Stimulated activated CD8-positive, alpha-beta memory T cell treated with anti-CD3 and anti-CD28 coated beads, Interleukin-12 subunit alpha, Interleukin-12 subunit beta, amount 100 ng/mL, for 4 hours (primary cell): ENCODE measurements at places on chromosomes 1 and 21.

DNA sequence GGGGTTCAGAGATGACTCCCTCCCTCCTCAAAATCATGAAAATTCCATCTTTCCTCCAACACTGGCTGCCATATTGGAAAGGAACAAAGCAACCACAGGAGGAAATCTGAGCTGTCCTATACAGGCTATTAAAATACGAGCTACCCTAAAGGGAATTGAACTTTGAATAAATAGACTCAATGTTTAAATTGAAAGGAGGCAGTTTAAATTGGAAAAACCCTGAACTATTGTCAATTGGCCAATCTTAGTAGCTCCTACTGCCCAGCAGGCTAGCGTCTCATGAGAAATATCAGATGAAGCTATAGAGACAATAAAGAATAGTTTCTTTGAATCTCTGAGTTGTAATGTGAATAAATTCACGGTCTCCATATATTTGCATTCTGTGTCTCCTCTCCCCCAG lies 85.4 kb upstream of the KCNE2 start:
- DNase-seq = no peak

- no peak for DNase-seq
Measured at GRCh38 chr1:109208836-109209463, 4.8 kb upstream of the SARS1 start.

GRCh38 chr1:94522304-94522703 lies 19.3 kb downstream of the F3 start:
- no peak for DNase-seq

DNA sequence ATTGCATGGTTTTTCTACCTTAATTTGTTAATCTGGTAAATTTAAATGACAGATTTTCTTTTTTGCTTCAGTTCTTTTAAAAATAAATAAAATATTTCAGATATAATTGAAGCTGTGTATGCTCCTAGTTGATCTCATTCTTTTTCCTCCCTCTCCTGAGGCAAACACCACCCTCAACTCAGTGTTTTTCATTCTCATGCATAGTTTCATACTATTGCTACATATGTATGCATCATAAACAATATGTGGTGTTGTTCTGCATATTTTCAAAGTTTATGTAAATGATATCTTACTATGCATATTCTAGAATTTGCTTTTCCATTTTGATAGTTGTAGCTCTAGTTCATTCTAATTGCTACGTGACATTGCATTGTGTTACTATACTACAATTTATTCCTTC lies 257.2 kb upstream of the POU3F1 start:
- no peak for DNase-seq

DNA sequence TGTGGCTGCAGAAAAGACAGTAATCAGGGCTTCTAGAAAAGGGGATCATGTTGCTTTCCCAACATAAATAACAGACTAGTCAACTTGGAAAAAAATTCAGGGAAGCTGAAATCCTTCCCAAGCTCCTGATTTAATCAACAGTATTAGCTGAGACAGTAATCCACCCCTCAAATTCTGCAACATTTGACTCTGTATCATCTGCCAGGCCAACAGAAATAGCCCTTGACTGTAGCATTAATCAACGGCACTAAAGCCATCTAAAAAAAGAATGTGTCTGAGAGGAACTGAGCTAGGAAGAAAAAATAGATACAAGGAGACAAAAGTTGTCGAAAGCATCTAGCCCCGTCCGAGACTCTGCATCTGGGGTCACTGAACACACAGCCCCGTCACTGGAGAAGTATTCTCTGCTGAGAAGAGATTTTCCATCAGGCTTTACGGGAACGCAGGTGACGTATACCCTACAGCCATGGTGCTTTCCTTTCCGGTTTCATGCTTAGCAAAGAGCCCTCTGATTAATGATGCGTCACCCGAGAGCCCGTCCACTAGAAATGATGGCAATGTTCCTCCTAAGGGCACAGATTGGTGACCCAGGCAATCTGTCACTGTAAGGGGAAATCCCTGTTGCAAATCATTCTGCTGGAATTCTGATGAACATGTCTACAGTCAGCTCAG lies 42.1 kb upstream of the TP53BP2 start:
- no peak for DNase-seq

DNA sequence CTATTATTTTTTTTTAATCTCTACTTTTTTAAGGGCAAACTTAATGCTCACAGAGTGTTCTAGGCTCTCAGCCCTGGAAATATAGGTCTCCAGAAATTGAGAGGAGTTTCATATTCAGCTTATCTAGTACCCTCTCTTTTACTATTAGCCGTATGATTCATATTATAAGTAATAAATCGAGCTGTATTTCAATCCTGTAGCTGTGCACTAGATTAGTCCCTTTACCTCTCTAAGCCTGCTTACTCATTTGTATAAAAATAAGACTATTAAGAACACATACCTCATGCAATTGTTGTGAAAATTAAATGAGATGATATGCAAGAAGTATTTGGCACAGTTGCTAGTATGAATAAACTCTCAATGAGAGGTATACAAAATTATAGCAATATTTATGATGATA lies 128.2 kb upstream of the HOOK1 start:
- DNase-seq = no peak

- no peak for DNase-seq
Measured at GRCh38 chr1:47856996-47857395, 140.2 kb downstream of the TRABD2B start.

GRCh38 chr21:34790341-34790740 lies 121.5 kb downstream of the CLIC6 start:
- no peak for DNase-seq

DNA sequence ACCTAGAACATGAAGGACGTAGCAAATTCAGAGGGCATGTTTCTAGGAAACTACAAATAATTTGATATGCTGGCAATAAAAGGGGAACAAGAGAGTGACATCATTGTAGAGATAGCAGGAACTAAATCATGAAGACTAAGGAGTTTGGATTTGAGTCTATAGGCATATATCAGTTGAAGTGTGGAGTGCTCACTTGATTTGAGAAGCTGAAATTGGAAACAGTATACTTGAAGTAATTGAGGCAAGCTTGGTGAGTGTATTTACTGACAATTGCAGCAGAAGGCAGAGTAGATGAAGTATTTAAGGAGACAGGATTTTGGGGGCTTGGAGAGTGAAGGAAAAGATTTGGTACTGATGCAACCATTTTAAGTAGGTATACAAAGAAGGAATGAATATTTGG lies 6.4 kb upstream of the TMCO2 start:
- DNase-seq = no peak

GRCh38 chr1:119737040-119737682 lies 25.4 kb downstream of the PHGDH start:
- DNase-seq = no peak

GRCh38 chr1:22362626-22363402 lies 88.8 kb upstream of the ZBTB40 start:
- no peak for DNase-seq

DNA sequence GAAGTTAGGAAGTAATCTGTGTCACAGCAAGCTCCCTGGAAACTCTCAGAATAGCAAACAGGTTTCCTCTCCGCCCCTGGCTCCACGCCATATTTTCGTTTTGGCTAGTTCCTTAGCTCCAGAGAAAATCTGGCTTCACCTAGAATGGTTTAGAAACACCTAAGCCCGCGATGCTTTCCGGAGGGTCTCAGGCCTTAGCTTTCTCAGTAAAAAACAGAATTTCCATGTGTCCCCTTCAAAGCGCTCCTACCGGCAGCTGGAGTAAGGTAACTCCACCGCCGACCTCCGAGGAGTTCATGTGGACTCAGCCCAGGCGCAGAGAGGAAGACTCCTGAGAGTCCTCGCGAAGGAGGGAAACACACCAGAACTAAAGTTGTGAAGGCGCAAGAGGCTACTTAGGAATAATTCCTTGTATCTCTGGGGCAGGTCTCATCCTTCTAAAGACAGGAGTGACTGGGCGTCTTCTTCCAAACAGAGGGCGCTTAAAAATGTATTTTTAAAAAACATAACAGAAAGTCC lies 406 bp downstream of the KIAA0040 start:
- no peak for DNase-seq

DNA sequence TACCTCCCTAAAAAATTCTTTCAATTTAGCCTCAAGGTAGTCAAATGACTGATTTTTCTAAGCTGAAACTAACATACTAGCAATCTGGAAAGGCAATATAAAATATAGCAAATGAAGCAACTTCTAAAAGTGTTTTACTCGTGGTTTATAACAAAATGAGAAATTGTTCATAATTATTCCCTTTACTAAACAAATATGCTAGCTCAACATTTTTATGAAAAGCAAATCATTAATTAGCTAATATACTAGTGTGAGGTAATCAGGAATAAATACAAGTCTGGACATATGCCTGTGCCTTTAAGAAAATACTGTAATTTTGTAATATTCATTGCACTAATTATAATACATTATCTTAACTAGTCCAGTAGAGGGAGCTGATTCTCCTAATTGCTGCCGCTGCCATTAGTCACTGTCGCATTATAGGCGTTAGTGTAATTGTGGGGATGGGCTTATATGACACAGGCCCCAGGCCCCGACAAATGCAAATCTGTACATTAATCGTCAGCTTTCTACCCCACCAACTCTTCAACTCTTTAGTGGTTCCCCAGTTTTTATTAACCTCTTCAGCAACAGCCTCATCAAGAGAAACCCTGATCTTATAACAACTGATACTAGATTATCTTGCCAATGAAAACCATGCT lies 160.9 kb downstream of the GABPA start:
- DNase-seq = no peak

DNA sequence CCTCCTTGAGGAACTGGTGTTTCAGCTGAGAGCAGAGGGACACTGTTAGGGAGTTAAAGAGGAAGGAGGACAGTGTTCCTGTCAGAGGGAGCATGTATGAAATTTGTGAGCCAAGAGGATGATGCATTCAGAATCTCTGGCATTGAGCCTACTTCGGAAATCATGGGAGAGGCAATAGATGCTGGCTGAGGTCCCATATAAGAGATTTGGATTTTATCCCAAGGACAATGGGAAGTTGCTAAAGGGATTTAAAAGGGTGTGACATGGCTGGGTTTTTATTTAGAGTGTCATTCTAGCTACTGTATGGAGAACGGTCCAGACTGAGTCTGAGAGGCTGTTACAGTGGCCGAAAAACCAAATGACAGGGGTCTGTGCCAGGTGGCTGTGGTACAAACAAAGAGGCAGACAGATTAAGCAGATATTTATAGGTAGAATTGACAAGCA lies 403.2 kb upstream of the B3GALT2 start:
- no peak for DNase-seq

- no peak for DNase-seq
Measured at GRCh38 chr1:154481053-154481452, 21.0 kb upstream of the TDRD10 start.

DNA sequence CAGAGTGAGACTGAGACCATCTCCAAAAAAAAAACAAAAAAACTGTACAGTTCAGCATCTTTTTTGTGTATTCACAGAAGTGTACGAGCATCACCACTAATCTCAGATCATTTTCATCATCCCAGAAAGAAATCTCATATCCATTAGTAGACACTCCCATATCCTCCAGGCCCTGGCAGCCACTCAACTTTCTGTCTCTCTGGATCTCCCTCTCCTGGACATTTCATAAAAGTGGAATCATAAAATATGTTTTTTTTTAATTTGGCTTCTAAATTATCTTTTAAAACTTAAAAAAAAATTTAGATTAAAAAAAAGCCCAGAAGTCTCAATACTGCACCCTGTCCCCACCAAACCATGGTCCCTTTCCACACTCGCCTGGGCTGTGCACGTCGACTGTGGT lies 22.1 kb downstream of the RIPPLY3 start:
- DNase-seq = no peak

DNA sequence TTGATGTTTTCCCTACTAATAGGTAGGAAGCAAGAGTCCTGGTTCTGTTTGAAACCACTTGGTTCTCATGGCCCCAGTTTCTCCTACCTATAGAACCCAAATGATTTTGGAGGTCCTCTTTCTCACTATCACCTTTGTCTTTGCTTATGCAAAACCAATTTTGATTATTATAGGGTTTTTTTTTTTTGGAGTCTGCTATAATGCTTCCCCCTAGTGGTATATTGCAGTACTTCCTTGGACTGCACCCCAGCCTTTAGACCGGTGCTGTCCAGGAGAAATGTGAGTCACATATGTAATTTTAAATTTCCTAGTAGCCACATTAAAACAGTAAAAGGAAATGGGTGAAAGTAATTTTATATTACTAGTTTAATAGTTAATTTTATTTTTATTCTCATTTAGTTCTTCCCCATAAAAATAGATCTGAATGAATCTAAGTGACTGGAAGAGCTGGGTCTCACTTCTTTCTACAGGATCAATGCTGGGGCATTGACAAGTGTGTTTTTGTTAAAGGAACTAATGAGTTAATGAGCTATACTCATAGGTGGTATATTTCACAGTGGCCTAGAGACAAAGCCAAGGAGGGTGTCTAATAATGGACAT lies 10.6 kb downstream of the FCMR start:
- DNase-seq = no peak

DNA sequence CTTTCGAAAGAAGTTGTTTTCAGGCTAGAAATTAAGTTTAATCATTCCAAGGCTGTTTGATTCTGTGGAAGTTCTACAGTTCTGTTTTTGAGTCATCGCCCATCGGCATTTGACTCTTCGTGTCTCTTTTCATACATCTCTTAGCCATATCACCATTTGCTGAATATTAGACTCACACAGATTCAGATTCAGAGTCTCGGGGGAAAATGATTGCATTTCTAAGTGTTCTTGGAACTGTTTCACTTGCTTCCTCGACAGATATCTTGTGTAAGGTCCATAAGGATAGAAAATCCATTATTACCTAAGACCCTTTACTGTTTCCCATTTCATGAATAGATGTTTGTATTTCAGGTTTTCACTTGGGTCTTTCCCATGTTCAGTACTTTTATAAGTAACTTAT lies 237.0 kb upstream of the SGIP1 start:
- no peak for DNase-seq

- no peak for DNase-seq
Measured at GRCh38 chr1:222346955-222347354, 200.9 kb downstream of the HHIPL2 start.

DNA sequence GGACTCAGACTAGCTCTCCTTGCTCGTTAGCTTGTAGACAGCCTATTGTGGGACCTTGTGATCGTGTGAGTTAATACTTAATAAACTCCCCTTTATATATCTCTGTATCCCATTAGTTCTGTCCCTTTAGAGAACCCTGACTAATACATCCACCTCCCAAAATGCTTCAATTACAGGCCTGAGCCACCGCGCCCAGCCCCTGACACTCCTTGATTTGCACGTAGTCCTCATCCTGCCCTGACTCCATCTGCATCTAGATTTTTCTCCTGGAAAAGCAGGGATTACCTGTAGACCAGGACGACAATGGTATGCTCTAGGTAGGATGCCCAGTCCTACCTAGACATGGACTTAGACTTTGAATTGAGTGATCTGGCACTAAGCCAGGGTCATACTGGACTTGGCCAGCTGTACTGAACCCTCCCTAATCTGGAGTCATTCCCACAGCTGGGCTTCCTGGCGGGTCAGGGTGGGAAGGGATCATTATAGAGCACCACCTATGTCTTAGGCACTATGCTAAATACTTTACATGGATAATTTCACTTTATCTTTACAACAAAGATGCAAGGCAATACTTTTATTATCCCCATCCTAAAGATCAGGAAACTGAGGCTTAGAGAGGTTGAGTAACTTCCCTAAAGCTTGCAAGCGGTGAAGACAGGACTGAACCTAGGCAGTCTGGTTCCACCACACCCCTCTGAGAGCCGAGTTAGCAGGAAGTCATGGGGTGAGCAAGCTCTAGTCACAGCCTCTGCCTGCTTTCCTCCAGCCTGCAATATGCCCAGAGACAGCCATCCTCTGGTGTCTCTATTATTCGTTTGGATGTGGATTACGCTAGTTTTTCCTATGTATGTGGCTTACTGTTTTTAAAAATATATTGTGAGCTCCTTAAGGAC lies 89.4 kb downstream of the DTL start:
- DNase-seq = no peak

- no peak for DNase-seq
Measured at GRCh38 chr1:8378178-8378577, 60.3 kb downstream of the SLC45A1 start.
